ENCODE measurements at places on chromosomes 5 and 9.

GRCh38 chr9:77569335-77569734 lies 78.8 kb downstream of the GNA14 start:
- DNase-seq: no peak

- DNase-seq: no peak
Observed at GRCh38 chr5:144361406-144361805, 190.7 kb downstream of the KCTD16 start.

DNA sequence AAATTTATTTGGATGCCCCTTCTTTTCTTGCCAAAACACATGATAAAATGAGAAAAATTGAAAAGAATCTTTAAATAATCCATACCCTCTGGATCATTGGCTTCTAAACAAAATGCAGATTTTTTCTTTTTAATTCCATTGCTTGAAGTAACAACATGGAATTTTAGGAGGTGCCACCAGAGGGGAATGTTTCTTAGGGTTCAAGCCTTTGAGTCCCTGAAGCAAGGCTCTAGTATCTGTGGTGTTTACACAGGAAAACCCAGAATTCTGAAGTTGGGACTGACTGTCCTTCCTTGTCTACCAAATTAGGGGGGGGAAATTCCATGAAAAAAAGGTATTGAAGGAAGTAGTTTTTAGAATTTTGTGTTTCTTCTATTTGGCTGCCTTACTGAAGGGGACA lies 69.4 kb downstream of the LMNB1 start:
- DNase-seq: no peak

DNA sequence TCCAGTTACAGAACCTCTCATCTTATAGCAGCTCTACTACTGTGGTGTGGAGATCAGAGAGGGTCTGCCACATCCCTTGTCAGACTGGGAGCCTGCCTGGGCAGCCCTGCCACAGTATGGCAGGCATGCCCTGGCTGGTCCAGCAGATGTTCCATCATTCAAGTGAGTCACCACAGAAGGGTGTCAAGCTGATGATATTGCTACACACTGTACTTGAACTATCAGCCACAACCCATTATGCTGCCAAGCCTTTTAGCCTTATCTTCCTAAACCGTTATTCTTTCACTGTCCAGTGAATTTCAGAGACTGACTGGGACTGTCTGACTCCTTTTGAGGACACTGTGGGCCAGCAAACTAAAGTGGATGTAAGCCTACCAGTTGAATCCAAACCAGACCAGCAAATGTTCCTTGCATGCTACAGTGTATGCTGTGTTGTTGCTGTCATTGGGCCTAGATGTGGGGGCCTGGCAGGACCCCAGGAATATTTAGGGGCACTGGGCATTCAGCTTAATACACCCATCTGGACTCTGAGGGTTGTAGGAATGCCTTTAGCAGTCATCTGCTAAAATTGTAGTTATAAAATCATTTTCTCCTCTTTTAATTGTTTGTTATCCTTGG lies 202.6 kb downstream of the NR3C1 start:
- no peak for DNase-seq

DNA sequence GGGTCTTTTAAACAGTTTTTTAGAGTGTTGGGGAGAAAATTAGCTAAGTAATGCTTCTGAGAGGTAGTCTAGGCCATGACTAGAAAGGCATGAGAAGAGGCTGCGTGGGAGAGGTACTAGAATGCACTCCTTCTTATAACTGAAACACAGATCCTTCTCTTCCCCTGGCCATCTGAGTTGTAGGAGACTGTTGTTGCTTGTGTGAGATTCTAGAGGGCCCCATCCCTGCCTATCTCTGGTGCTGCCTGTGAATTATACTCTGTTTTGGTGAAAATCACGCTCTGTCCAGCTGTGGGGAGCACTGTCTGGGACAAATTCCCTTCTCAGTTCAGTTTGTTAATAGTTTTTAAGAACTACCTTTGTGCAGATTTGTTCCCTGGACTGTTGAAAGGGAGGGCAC lies 37.5 kb downstream of the MAP1B start:
- no peak for DNase-seq

DNA sequence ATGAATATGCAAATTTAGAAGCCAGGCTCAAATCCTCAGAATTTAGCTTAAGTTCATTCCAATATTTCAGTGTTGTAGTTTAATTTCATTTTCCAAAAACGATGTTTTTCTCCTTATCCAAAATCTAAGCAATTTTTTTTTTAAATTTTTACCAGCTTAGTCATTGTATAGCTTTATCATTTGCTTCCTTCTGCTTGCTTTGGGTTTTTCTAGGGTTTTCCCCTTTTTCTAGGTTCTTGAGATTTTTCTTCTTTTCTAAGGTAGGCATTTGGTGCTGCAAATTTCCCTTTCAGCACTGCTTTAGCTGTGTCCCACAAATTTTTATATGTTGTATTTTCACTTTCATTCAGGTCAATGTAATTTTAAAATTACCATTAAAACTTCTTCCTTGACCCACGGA lies 34.4 kb upstream of the CCDC112 start:
- no peak for DNase-seq

DNA sequence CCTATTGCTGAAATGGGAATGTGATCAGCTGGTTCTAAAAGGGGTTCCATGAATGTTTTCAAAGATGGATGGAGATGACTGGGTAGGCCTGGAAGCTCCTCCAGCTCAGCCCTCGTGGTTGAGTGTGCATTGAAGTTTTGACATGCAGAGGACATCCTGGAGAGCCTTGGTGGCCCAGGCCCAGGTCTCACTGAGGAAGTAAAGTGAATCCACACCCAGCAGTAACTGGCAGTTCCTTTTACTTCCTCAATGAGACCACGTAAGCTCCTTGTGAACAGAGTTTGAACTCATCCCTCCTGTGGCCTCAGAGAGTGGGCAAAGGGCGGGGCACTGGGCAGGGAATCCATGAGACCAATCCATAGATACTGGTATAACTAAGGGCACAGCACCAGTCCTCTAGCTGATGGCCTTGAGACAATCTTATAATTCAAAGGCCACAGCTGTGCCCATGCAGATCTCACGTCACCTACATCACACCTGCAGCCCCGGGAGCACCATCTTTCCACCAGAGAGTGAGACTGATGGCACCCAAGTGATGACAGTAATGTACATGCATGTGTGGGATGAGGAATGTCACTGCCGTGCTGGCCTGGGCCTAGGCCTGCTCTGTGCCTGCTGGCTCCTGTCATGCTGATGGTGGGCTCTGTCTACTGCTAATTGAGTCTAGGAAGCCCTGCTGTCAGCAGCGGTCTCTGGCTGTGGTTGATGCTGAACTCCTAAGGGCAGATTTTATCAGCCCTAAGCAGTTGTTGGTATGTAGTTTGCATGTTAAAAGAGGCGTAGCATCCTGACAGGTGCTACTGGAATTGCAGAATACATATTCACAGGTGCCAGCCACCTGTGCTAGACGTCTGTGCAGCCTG lies 257.8 kb downstream of the FSTL4 start:
- no peak for DNase-seq

DNA sequence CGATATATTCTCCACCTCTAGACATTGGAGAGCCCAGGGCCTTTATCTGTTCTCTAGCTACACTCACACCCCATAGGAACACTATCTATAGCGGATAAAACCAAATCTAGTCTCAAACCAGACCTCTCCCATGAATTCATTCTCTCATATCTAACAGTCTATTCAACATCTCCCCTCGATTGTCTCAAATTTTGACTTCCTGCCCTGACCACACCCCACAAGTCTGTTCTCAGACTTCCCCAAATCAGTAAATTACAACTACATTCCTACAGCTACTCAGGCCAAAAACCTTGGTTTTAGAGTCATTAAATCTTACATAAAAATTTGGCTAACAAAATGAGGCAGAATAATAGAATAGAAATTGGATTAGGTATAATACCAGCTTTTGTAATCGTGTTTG lies 12.5 kb upstream of the SLC1A3 start:
- no peak for DNase-seq

DNA sequence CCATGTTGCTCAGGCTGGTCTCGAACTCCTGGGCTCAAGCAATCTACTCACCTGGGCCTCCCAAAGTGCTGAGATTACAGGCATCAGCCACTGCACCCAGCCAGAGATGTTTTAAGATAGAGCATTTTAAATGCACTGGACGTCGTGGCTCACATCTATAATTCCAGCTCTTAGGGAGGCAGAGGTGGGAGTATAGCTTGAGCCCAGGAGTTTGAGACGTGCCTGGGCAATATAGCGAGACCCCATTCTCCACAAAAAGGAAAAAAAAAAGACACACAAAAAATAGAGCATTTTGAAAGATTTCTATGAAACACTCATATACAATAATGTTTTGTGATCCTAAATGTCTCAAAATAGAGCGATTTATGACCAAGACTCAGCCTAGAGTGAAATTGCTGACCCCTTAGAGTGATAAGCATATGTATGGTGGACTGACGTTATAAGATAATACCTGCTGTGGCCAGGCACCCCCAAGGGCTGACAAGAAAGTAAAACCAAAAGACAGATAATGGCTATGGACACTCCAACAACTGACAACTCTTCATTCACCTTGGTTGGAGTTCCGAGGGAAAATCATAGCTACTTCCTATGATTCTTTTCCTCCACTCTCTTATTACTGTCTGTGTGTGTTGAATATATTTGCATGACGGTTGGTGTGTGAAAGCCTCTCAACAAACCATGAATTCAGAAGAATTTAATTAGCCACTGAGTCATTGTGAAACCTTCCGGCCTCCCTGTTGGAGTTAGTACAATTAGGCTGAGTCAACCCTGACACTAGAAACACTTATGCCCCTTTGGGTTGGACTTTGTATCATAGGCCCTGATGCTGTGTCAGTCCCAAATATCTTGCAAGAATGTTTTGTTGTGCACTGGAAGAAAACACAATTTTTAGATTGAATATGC lies 526.5 kb upstream of the NUDT12 start:
- DNase-seq: no peak

Data from GM19239 (cell line).